ENCODE measurements at places on chromosomes 1 and 21.

- DNase-seq = peak; percentile 20
- peaks cover 19% of the 10 kb centered on the region for H3K4me1 ChIP-seq
- H3K36me3 ChIP-seq = peaks cover 5% of the 10 kb centered on the region
- H3K4me3 ChIP-seq = no peak overlapping the region
These were observed 96.9 kb downstream of the NEK7 start for GRCh38 chr1:198253668-198254067.

GRCh38 chr1:3356827-3357460, 97.5 kb upstream of the ARHGEF16 start:
- peaks cover 5% of the 10 kb centered on the region for H3K4me1 ChIP-seq
- no peaks in the 10 kb centered on the region for H3K36me3 ChIP-seq
- H3K27me3 ChIP-seq = peaks cover 21% of the 10 kb centered on the region
- H3K27ac ChIP-seq = no peak overlapping the region

GRCh38 chr1:212981571-212982328, 31.4 kb downstream of the VASH2 start:
- H3K36me3 ChIP-seq = no peaks in the 10 kb centered on the region
- H3K4me1 ChIP-seq = no peaks in the 10 kb centered on the region
- no peak overlapping the region for H3K4me3 ChIP-seq
- no peak overlapping the region for H3K27ac ChIP-seq
- no peaks in the 10 kb centered on the region for H3K27me3 ChIP-seq

GRCh38 chr1:149993764-149994163, 16.8 kb downstream of the OTUD7B start:
- peaks cover 57% of the 10 kb centered on the region for H3K27me3 ChIP-seq
- DNase-seq = no peak
- peaks cover 25% of the 10 kb centered on the region for H3K4me1 ChIP-seq
- no peaks in the 10 kb centered on the region for H3K36me3 ChIP-seq

DNA sequence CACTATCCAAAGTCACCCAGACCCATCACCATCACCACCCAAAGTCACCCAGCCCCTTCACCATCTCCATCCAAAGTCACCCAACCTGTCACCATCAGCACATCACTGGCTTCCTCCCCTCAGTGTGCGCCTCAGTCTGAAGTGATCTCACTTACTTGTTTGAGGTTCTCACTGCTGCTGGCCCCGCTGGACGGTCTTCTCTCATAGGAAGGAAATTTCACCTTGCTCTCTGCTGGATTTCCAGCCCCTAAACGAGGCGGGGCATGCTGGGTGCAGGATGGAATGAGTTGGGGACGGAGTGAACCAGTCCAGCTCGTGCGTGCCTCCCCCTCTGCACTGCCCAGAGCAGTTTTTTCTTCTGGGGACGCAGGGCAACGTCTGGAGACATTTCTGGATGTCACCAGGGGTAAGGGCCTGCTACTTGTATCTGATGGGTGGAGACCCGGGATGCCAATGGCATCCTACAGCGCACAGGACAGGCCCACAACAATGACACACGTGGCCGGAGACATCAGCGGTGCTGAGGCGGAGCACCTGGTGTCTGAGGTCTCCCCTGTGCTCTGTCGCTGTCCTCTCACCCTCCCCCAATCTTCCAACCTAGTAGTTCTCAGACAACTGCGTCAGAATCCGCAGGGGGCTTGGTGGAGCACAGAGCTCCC, 38.6 kb downstream of the PDE9A start:
- no peak overlapping the region for H3K4me3 ChIP-seq
- no peaks in the 10 kb centered on the region for H3K36me3 ChIP-seq
- H3K27ac ChIP-seq = no peak overlapping the region
- H3K4me1 ChIP-seq = no peaks in the 10 kb centered on the region
- no peak for DNase-seq
